ENCODE measurements at places on chromosomes 1 and 21. TPM values are rescaled to one million over a fixed set of nuclear protein-coding genes. Genes with fewer than 3 reads are reported as not detected.
A peak's percentile ranks its signal among the peaks of the same experiment; 100 is the strongest.

DNA sequence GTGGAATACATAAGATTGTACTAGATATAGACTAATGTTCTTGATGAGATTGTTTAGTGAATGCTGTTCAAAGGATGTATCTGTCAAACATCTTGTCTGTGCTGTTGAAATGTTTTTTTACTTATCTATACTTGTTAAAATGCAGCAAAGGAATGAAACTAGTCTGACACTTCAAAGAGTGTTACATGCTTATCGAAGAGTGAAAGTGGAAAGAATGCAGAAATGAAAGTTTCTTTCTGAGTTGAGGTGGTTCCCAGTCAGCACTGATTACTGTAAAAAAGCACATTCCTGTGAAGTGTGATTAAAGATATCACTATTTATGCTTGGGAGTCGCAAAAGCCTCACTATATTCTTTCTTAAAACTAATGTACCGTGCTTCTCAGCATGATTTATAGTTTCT is 1225.2 kb downstream of the NCAM2 start:
- no peak overlapping the region for H3K27ac ChIP-seq
- H3K4me1 ChIP-seq, result no peaks in the 10 kb centered on the region
- H3K4me3 ChIP-seq, result no peak overlapping the region
- no peak for DNase-seq
- H3K36me3 ChIP-seq, result no peaks in the 10 kb centered on the region
- H3K27me3 ChIP-seq, result no peaks in the 10 kb centered on the region

DNA sequence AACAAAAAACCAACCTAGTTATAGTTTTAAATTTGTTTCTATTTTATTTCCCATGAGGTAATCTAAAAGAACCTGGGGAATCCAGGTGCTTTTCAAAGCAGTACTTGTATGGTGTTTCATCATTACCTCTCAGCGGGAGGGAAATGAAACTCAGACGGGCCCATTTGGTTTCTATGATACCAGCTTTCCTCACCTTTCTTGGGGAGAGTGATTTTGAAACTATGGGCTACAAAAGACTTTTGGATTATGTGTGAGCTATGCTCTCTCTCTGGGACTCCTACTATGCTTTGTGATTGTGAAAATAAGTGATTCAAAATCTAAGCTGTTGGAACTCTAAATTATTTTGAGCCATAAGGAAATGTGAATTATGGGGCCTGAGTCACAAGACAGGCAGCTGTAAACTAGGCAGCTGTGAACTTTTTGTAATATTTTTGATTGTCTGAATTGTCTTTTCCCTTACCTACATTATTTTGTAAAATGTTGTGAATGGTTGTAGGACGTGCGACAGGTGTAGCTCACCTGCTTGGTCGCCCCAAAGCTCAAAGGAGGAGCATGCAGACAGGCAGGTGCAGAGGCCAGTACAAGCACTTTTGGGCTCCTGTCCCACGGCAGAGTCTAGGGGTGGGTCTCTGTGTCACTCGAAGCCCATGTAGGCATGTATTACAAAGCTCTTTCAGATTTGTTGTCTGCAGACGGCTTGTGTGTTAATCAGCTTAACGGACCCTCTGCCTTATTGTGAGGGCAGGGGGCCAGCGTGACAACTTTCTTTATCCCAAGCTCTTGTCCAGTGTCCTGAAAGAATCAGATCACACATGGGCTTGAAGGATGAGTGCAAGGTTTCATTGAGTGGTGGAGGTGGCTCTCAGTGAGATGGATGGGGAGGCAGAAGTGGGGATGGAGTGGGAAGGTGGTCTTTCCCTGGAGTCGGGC is 64.8 kb upstream of the BACH1 start:
- H3K4me3 ChIP-seq, result no peak overlapping the region
- no peaks in the 10 kb centered on the region for H3K27me3 ChIP-seq
- no peak overlapping the region for H3K27ac ChIP-seq
- no peak for DNase-seq

DNA sequence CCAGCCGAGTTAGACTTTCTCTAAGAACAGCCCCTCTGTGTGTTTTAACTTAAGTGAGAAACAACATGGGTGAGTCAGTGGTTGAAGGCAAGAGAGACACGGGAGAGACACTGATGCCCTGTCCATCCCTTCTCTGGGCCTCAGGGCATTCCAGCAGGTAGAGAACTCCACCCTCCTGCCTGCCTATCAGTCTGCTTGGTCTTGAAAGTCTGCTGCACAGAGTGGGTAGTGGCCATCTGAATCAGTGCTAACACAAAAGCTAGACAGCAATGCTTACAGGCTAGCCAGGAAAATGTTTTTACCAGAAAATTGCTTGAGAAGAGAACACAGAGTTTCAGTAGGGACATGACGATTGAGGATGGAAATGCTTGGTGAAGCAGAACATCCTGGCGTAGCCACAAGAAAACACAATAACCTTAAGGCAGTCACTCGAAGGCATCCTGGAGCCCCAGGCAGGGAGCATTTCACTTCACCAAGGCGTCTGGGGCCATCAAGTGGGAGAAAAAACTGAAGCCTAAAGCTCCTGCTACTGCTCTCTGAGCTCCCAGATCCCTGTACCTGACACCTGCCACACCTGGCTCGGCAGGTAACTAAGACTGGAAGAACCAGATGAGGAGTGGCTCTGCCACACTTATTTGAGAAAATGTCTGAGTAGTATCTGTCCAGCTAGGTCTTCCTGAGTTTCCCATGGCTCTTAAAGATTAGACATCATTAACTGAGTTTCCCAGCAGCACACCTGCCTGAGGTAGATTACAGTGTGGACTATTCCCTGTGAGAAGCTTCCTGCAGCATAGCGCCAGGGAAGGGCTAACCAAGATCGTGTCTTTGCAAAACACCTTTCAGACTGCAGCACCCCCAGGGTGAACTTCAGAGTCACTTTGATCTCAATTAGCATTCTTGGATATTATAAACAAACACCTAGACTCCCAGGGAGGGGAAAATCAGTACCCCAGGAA is 18.1 kb upstream of the LBR start:
- no peak overlapping the region for H3K4me3 ChIP-seq
- peaks cover 40% of the 10 kb centered on the region for H3K4me1 ChIP-seq
- H3K36me3 ChIP-seq, result no peaks in the 10 kb centered on the region
- no peak overlapping the region for H3K27ac ChIP-seq
- no peak for DNase-seq

GRCh38 chr1:51644533-51645197 is 27.8 kb downstream of the OSBPL9 start:
- peak overlapping the region; percentile 93 for H3K27ac ChIP-seq
- DNase-seq, result peak; percentile 73
- H3K36me3 ChIP-seq, result peaks cover 10% of the 10 kb centered on the region
- H3K4me1 ChIP-seq, result peaks cover 76% of the 10 kb centered on the region

DNA sequence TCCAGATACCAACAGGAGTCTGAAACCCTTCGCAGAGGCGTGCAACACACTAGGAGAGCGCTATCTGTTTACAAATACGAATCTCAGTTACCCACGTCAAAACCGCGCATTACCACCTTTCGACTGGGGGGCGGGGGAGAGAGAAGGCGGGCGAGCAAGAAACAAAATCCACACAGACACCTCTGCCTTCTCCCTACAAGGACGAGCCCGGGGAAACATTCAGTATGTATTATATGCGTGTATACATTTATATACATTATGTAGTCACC is 722 bp downstream of the TUT4 start:
- H3K27me3 ChIP-seq, result peaks cover under 1% of the 10 kb centered on the region
- H3K27ac ChIP-seq, result no peak overlapping the region
- DNase-seq, result peak; percentile 34
- no peaks in the 10 kb centered on the region for H3K36me3 ChIP-seq

GRCh38 chr1:117176579-117176978 is 34.1 kb downstream of the VTCN1 start:
- no peaks in the 10 kb centered on the region for H3K36me3 ChIP-seq
- DNase-seq, result peak; percentile 32
- peaks cover 9% of the 10 kb centered on the region for H3K4me1 ChIP-seq
- H3K27ac ChIP-seq, result no peak overlapping the region
- H3K27me3 ChIP-seq, result peaks cover 7% of the 10 kb centered on the region

GRCh38 chr1:38818175-38818976 is 41.2 kb downstream of the RRAGC start:
- H3K27ac ChIP-seq, result no peak overlapping the region
- peaks cover 46% of the 10 kb centered on the region for H3K27me3 ChIP-seq
- no peak for DNase-seq

DNA sequence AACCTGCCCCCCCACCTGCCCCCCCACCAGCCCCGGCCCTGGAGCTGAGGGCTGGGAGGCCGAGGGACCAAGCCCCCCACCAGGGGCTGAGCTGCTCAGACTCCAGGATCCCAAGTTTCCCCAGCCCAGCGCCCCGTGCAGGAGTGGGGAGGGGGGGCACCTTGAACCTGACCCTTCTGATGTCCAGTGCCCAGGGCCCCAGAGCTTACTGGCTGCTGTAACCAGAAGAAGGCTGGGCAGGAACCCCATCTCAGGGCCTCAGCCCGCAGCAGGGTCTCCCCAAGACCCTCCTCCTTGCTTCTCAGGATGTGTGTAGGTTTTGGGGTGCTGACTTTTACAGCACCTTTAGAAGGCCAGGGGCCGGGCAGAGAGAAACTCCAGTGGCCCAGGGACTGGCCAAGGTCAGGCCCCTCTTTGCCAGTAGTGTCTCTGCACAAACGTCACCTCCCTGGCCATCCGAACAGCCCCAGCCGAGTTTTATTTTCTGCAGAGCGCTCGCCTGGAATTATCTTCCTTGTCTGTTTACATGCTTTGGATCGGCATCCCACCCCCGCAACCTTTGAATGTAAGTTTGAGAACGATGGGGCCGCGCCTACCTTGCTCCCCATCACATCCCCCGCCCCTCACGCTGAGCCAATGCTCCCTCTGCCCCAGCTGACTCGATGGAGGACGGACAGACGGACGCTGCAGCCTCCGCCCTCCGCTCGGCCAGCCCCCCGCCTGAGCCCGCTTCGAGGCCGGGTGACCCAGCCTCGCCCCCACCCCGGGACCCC is 70.1 kb upstream of the CASZ1 start:
- DNase-seq, result no peak
- no peaks in the 10 kb centered on the region for H3K36me3 ChIP-seq
- peaks cover 7% of the 10 kb centered on the region for H3K4me1 ChIP-seq
- no peak overlapping the region for H3K27ac ChIP-seq

- no peak overlapping the region for H3K27ac ChIP-seq
- H3K4me3 ChIP-seq, result peak overlapping the region; percentile 59
- DNase-seq, result peak; percentile 36
- no peaks in the 10 kb centered on the region for H3K27me3 ChIP-seq
- no peaks in the 10 kb centered on the region for H3K36me3 ChIP-seq
Measured at GRCh38 chr1:61184040-61184713, 101.8 kb downstream of the NFIA start.

DNA sequence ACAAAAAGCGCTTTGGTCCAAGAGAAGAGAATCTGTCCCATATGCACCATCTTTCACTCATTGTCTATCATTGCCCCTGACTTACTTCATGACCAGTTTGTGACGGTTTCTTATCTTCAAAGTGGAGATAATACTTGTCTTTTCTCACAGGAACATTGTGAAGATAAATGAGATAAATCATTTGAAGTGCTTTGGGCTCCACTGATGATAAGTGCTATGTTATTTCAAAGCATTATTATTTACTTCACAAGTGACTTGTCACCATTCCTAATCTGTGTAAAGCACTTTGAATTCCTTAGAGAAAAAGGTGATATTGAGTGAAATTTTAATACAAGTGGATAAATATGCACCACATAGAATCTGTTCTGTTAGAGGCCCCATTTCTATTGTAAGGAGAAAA is 731.6 kb upstream of the PTBP2 start:
- no peaks in the 10 kb centered on the region for H3K4me1 ChIP-seq
- no peak for DNase-seq
- no peak overlapping the region for H3K4me3 ChIP-seq
- no peak overlapping the region for H3K27ac ChIP-seq

DNA sequence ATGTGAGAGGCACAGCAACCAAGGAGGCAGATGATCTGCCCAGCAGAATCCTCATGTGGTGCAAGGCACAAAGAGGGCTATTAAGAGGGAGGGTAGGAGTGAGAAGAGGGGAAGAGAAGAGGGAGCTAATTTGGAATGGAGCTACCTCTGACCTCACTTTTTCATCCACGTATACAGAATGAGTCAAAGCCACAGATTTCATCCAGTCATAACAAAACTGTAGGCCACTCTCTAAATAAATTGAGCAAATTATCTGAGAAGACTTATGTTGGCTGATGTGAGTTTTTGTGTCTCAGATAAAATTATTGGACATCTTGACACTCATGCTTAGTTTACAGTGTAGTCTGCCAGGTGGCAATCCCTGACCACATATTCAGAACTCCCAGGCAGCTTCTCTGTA is 325.6 kb downstream of the TTLL7 start:
- H3K36me3 ChIP-seq, result no peaks in the 10 kb centered on the region
- no peak overlapping the region for H3K4me3 ChIP-seq
- no peak overlapping the region for H3K27ac ChIP-seq
- H3K27me3 ChIP-seq, result no peaks in the 10 kb centered on the region
- H3K4me1 ChIP-seq, result no peaks in the 10 kb centered on the region
- DNase-seq, result no peak

DNA sequence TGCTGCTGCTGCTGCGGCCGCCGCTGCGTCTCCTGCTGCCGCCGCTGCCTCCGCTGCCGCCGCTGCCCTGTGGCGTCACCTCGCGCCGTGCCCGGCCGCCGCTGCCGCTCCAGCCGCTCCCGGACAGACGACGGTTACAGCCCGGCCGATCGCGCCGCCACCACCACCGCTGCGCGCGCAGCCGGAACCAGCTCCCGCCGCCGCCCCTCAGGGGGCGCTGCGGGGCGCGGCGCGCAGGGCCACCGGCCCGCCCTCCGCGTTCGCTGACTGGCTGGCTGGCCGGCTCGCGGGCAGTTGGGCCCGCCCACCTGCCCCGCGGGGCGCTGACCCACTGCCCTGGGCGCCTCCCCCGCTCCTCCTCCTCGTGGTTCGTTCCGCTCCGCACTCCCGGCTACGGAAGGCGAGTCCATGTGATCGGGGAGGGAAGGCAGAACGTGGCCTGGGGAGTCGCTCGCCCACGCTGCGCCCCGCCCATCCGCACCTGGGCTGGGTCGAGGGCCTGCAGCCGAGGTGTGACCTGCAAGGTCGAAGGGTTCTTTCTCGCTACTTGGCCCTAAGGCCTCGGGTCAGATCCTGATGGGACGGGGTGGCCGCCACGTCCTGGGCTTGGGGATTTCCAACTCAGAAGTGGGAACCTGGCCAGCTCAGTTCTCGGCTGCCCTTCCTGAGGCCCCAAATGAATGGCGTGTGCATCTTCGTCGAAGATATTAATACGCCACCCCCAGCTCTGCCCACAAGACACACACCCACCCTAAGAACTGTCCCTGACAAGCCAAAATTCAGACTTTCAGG is at the start of gene PTP4A2:
Gene PTP4A2, minus strand, starts transcription at position 185 of the 792 bp plus-strand sequence. CDS start 19,303 bp downstream, outside the sequence.
- DNase-seq, result peak; percentile 91
- H3K4me3 ChIP-seq, result peak within 1 kb of the TSS; percentile 99
- no peaks in the 10 kb centered on the region for H3K27me3 ChIP-seq

DNA sequence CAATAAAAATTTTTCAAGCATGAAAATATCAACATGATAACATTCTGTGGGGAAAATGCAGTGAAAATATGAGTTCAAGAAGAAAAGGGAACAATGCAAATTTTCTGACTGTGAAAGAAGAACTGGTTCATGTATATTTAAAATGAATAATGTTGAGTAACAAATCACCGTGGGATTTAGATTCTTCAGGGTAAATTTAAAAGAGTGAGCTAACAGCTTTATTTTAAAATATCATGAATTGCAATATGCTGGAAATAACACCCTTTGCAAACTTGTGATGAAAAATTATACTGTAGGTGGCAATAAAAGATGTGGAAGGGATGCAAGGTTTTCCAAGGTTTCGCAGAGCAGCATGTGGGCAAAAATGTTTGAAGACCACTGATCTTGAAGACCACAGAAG is 13.2 kb upstream of the SSX2IP start:
- no peaks in the 10 kb centered on the region for H3K27me3 ChIP-seq
- H3K27ac ChIP-seq, result no peak overlapping the region
- no peak overlapping the region for H3K4me3 ChIP-seq
- peaks cover 38% of the 10 kb centered on the region for H3K4me1 ChIP-seq
- no peak for DNase-seq

The BEST4 gene
- 0.15 TPM for total RNA-seq

The F5 gene
- total RNA-seq, result not detected

The PLA2G2F gene
- total RNA-seq, result not detected

The AK4 gene
- total RNA-seq, result 2.4 TPM

The FAM72D gene
- total RNA-seq, result 0.81 TPM

The TIPRL gene
- 42.4 TPM for total RNA-seq

All from HFFc6 (cell line).